ENCODE measurements at places on chromosomes 12 and 14.

GRCh38 chr14:39015964-39016577 lies 87.0 kb downstream of the SEC23A start:
- DNase-seq, result peak; percentile 5

DNA sequence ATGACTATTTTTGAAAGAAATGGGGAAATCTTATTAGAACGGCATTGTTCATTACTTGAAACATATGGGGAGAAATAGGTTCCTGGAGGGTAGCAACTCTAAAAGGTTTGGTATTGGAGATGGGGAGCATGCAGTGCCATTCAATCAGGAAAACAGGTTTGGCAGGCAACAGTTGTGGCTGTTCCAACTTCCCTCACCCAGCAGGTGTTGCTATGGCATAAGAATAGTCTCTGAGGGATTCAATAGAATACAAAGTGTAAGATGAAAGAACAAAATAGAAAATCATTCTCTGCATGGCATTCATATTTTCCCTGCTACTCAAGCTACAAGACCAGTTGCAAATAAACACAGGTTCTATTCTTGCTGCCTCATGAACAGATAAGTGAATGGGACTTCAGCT lies 393.3 kb upstream of the RPL10L start:
- no peak for DNase-seq

DNA sequence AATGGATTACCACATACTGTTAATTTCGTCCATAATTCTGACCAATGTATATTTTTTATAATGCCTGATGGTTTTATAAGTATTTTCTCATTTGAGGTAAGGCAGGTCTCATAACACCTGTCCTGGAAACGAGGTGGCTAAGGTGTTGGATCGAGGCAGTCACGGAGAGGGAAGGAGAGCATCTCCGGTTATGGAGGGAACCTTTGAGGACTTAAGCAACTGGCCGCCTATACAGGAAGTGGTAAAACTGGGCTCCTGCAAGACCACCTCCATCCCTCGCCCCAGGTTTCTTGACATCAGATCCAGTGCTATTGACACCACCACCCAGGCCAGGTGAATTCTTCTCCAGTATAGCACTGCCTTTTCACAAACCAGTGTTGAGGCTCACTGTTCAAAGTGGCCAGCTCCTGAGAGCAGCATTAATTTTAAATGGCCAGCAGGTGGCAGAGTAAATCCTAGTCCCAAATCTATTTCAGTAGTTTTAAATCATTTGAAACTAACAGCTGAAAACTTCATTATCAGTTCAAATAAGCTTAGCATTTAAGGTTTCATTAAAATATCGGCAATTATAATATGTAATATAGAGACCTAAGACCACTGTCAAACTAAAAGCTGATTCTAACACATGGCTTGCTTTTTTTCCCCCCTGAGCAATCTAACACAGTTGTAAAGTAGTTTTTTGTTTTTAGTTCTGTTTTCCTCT lies 100.8 kb downstream of the PPM1A start:
- DNase-seq, result peak; percentile 37

DNA sequence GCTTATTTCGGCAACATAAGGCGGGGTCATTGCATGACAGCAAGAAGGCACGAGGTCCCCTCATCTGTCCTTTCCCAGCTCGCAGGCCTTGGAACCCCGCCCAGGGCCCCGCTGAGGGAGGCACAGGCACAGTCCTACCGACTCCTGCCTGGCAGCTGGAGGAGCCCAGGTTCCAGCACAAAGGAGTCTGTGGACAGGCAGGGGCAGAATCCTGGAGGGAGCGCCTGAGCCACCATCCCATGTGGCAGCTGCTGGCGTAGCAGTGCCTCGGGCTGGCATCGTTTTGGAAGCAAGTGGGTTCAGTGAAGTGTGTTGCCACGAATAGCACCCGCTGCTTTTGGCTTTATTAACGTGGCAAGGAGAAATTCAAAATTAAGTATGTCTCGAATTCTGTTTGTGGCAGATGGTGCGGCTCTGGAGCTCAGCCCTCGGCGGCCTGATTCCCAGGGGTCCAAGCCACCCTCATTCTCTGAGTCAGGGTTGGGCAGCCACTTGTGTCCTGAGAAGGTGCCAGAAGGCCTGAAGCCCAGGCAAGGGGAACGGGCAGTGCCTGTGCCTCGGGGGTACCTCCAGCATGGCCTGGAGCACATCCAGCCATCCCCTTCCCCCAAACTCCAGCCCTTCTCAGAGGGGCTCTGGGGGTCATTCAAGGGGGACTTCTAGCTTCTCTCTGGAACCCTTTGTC lies 35.9 kb downstream of the SLC8B1 start:
- no peak for DNase-seq

DNA sequence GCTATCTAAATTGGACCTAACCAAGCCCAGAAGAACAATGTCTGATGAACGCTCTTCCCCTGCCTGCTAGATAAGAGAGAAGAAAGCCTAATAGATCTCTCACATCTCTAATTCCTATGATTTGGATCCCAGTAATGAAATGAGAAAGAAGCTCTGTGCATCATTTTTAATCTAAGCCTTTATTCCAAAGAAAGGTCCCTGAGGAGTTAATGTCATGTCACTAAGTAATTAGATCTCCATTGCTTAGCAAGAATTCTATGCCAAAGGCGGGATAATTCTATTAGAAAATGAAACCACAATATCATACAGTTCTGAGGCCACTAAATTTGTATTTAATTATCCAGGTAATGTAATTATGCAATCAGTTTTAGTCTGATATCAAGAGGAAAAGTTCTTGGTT lies 74.2 kb upstream of the TMEM260 start:
- no peak for DNase-seq

DNA sequence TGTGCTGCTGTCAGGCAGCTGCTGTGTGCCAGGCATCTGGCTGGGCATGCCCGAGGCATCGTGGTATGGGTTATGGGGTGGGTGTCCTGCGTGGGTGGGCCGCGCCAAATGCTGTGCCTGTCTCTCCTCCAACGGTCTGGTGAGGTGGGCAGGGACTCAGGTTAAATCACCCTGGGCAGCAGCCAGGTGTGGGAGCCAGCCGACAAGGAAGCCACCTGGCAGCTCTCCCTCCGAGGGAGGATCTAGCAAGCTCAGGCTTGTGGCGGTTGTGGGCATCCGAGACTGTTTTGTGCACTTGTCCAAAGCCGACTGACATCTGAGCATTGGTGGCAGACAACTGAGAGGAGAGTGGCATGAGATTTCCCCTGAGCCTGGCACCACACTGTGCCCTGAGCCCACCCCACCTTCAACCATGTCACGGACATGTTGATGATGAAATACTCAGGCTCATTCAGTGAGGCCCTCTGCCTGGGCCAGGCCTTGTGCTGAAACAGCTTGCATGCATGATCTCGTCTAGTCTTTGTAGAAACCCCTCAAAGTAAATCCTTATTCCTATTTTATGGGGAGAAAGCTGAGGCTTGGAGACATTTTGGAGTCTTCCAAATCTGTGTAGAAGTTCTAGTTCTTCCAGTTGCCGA lies 181.8 kb upstream of the MYL2 start:
- DNase-seq, result no peak

DNA sequence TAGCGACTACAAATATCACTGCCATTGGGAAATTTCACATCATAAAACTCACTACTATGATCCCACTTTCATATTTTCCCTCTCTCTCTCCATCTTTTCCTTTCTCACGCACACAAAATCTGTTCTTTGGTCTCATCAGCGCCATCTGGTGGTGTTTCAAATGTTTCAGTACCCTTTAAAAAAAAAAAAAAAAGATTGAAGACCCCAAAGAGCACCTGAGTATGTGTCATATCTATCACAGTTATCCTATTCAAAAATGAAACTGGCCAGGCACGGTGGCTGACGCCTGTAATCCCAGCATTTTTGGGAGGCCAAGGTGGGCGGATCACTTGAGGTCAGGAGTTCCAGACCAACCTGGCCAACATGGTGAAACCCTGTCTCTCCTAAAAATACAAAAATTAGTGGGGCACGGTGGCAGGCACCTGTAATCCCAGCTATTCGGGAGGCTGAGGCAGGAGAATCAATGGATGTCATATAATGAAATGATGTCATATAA lies 72.4 kb downstream of the TTC9 start:
- peak; percentile 26 for DNase-seq

DNA sequence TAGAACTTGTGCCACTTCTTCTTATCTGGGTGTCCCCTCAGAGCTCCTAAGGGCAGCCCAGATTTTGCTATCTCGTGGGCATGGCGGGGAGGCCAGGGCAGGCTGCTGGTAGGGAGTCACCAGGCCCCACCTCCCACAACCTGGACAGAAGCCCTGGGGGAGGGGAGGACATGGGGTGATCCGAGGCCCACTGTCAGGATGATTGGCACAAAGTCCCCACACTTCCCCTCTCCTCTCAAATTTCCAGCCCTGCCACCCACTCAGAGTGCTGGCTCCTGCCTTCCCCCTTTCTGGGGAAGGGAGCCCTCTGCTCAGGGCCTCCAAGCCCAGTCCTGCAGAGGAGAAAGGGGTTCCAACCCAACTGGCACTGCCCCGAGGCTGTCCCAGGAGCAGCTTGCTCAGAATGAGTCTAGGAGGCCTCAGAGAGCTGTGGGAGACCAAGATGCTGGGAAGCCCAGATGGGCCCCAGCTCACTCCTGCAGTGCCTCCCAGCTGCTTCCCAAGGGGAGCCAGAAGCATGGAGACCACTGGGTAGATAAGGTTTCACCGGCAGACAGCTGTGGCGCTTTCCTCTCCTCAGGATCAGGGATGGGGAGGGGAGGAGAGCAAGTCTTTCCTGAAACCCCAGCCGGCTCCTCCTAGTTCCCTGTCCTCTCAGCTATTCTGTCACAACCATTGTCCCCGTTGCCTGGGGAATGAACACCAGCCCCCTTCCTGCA lies 82.8 kb downstream of the B4GALNT3 start:
- DNase-seq, result no peak

- no peak for DNase-seq
Observed at GRCh38 chr14:35915185-35915584, 89.0 kb downstream of the BRMS1L start.

GRCh38 chr14:67833403-67833802 lies 13.8 kb downstream of the RAD51B start:
- no peak for DNase-seq

GRCh38 chr14:57771801-57772200 lies 94.1 kb downstream of the SLC35F4 start:
- DNase-seq, result no peak

DNA sequence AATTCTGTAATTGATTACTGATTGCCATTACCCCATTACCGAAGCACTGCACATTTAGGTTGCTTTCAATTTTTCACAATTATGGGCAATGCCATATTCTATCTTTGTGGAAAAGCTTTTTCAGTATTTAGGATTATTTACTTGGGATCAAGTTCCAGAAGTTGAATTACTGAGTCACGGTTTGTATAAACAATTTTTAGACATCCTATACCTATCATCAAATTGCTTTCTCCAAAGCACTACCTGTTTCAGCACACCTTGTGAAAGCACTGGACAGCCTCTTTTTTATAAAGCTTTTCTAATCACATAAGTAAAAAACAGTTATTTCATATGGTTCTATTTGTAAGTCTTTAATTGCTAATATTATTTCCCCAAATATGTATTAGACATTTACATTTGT lies 221.5 kb upstream of the CAND1 start:
- DNase-seq, result no peak

GRCh38 chr12:91922674-91923073 lies 223.0 kb downstream of the BTG1 start:
- no peak for DNase-seq

DNA sequence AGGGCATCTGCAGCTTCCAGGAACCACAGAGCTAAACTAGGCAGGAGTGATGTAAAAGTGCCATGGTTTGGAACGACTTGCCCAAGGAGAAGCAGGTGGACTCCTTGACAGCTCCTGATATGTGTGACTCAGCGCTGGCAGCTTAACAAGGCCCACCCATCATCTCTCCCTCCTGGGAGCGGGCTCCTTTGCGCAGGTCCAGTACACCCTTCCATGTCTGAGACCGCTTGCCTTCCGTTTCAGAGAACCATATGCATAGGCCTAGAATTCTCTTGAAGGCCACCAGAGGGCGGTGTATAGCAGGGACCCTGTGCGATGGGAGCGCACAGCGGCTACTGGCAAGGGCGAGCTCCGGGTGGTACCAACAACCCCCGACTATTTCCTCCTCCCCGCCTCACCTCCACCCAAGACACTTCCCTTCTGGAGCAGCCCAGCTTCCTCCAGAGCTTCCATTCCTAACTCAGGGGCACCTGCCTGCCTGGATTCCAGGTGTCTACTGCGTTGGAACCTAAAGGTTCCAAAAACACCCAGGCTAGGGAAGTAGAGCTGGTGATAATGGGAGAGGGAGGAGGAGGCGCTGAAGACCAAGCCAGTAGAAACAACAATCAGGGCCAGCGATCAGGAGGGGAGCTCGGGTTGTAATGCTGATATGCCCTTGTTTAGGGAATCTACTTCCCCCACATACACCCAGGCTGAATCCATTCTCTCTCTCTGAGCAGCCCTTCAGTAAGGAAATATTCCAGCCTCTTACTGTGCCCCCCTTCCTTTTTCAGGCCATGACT lies 6.3 kb downstream of the DHH start:
- DNase-seq, result peak; percentile 90

DNA sequence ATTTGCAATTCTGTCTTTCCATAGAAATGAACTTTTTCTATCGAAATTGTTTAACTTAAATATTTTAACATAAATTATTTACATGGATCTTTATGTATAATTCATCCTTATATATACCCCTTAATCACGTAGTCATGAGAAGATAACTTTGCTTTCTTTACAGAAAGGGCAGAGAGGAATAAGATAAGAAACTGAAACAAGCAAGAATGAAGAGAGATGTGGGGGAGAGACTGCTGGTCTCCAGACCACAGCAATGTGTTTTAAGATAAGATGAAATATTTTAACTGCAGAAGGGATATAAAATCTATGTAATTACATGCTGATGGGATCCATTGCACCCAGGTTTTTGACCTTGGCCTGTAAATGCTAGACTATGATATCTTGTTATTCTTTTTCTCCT lies 34.7 kb upstream of the DNM1L start:
- no peak for DNase-seq

GRCh38 chr12:4372653-4373052 lies 6.9 kb downstream of the FGF23 start:
- DNase-seq, result no peak

GRCh38 chr12:88985631-88986030 lies 366.7 kb downstream of the DUSP6 start:
- peak; percentile 10 for DNase-seq

DNA sequence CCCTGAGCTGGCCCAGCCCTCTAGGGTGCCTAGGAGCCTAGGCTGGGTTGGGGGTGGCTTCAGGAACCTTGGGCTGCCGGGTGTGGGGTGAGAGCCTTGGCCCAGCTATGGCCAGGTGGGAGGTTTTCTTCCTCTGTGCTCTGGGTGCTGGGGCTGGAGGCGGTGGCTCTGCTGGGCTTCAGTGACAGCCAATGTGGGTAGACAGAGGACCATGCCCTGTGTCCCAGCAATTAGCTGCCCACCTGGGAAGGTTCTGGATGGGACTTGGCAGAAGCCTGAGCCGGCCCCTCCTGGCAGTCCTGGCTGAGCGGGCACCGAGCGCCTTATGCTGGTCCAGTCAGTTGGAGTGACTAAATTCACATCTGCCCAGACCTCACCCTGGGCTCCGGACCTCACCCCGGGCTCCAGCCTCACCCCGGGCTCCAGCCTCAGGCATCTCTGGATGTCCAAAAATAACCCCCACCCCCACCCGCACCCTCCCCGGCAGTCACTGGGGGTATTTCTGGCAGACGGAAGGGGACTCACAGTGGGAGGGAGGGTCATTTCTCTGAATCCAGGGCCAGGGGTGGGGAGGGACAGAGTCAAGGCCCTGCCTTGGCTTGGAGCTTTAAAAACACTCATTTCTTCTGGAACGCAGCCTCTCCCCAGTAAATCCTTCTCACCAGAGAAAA lies 46.9 kb downstream of the CYP46A1 start:
- DNase-seq, result no peak

Measured in HCEC 1CT (cell line).